A549 (cell line): ENCODE measurements at places on chromosomes 6 and 20. TPM values are rescaled to one million over a fixed set of nuclear protein-coding genes. Genes with fewer than 3 reads are reported as not detected.

- DNase-seq: no peak
Measured at GRCh38 chr6:52566201-52566600, 10.7 kb downstream of the TRAM2 start.

- no peak for DNase-seq
Measured at GRCh38 chr20:6473197-6473596, 294.3 kb upstream of the BMP2 start.

GRCh38 chr20:1535420-1536175 lies 21.9 kb downstream of the SIRPD start:
- no peak for DNase-seq

Gene SYCP2
- 0.50 to 0.84 TPM (median 0.52 TPM) in 3 replicates for polyA plus RNA-seq

DNA sequence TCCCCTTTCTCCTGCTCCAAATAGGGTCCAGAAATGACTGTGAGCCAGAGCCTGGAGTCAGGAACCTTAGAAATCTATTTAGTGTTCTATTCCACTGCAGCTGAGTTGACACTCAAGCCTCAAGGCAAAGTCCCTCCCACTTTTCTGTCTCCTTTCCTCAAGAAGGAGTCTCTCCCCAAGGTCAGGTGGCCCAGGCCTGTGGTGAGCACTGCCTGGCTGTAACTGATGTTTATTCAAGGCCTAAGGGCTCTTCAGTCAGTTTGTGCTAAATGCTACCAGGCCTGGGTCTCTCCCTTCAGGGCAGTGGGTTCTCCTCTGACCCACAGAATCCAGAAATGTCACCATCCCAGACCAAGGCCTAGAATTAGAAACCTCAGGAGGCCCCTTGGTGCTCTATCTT lies 1042.9 kb upstream of the EPHA7 start:
- no peak for DNase-seq

- DNase-seq: no peak
Measured at GRCh38 chr6:104118274-104118673, 741.4 kb downstream of the HACE1 start.

Gene RIPOR3
- 0.05 to 0.06 TPM in 2 of 3 replicates, not detected in the other for polyA plus RNA-seq

DNA sequence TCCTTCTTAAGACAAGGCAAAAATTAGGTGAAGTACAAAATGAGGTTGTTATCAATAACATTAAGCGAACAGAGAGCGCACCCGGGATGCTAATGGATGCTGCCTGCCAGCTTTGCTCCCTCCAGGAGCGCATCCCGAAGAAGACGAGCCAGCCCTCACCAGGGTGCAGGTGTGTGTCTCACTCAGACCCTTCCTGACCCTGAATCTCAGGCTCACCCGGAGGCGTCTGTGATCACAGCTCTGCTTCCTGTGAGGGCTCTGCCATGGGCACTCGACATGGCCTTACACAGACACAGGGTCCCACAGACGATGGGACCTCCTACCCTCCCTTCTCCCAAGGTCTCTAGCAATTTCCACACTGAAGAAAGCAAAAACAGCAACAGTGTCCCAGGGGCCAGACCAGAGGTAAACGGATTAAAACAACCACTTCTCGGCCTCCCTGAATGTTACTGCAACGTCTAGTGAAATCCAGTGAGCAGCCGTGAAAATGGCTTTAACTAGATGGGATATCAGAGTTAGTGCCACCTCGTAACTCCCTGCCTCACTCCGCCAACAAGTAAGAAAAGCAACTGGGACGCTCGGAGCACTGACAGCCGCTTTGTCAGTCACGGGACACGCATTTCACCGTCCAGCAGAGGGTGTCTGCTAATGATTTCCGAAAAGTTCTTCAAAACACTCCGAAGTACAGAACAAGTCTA lies 11.7 kb downstream of the ZBTB46 start:
- DNase-seq: peak; percentile 40

Gene HFE
- polyA plus RNA-seq: 15.5 to 19.9 TPM (median 18.1 TPM) in 3 replicates

GRCh38 chr6:98498866-98499265 lies 335.5 kb upstream of the POU3F2 start:
- no peak for DNase-seq

- DNase-seq: no peak
Measured at GRCh38 chr6:20876561-20876960, 342.3 kb downstream of the CDKAL1 start.

- DNase-seq: no peak
Measured at GRCh38 chr6:159002432-159003155, 2.6 kb upstream of the RSPH3 start.

- DNase-seq: no peak
Measured at GRCh38 chr6:14543971-14544585, 426.5 kb downstream of the CD83 start.

Gene WFDC12
- not detected in 3 replicates for polyA plus RNA-seq

DNA sequence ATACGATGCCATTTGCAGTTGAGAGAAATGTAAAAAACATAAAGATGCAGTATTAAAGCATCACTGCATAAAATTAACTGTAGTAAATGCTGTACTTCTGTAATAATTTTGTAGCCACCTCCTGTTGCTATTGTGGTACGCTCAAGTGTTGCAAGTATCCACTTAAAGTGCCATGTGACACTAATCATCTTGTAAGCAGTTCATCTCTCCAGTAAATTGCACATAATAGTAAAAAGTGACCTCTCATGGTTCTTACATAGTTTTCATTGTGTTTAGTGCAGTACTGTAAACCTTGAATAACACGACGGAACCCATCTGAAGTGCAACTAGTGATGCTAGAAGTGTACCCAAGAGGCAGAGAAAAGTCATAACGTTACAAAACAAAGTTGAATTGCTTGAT lies 190.1 kb upstream of the VGLL2 start:
- DNase-seq: no peak

GRCh38 chr6:50939931-50940330 lies 121.3 kb downstream of the TFAP2B start:
- no peak for DNase-seq

Gene JAG1
- polyA plus RNA-seq: 75.7 to 80.9 TPM (median 80.8 TPM) in 3 replicates

DNA sequence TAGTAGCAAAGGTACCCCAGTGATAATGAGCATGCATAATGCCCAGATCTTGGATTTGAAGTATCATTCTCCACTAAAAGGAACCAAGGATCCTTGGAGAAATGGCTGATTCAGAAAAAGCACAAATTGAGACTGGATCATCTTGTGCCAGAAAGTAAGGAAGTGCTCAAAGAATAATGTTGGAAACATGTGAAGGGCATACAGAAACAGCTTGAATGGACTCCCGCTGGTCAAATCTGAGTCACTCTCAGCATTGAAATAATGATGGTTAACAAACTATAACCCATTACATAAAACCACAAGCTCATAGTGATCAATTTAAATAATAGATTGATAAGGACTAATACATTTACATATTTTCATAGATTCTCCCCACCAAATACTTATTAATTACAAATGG lies 3.6 kb upstream of the OSTM1 start:
- DNase-seq: no peak

DNA sequence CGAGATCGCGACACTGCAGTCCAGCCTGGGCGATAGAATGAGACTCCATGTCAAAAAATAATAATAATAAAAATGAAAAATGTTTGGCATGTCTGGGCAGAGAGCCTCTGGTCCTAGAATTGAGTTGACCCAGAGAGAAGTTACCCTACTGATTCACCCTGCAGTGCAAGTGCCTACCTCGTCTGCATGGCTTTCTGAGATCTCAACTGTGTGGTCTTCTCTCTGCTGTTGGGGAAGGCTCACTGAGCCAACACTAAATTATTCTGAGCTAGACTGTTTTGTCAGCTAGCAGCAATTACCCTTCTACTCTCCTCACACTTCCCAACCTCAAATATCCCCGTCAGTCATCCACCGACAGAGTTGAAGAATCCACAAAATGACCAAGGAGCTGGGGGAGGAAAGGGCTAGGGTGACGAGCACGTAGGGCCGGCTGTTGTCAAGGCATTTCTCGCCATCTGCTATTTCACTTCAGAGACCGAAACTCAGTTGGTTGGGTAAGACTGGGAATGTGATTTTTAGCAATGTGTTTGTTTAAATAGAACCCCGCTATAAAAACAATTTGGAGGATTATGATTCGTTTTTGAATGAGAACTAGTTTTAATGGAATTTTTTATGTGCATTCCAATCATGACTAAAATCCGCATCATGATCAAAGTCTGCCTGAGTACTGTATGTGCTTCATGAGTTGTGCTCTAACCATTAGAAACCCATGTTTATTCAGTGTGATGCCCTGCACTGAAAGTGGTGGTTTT lies 9.4 kb downstream of the MAS1 start:
- DNase-seq: peak; percentile 38

- no peak for DNase-seq
Measured at GRCh38 chr6:40722553-40723258, 135.5 kb upstream of the LRFN2 start.

GRCh38 chr6:75480425-75480824 lies 13.2 kb downstream of the FILIP1 start:
- DNase-seq: no peak

GRCh38 chr6:36501686-36502085 lies 45.6 kb downstream of the STK38 start:
- DNase-seq: no peak

- DNase-seq: no peak
Measured at GRCh38 chr6:135358985-135359384, 138.6 kb downstream of the AHI1 start.

DNA sequence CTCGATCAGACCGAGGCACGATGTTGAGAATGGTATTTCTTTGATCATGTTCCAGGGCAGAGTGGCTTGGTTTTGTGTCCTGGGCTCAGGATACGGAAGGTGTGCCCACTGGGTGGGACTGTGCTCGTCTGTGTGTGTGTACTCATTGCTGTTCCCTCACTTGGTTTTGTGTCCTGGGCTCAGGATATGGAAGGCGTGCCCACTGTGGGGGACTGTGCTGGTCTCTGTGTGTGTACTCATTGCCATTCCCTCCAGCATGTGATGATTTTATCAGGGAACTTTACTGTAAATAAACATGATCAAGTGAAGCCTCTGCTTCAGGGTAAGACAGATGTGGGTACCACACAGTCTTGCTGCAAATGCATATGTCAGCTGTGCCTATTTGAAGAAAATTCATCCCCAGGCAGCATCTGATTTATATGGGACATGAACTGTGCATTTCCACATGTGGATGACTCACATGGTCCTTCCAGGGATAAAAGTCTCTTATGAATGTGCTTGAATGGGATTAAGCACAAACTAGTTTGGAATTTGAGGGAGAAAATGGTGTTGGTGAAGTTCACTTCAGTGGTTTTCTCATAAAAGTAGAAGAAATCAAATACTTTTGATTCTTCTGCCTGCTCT lies 274.3 kb downstream of the QKI start:
- no peak for DNase-seq

Gene TP53INP2
- 3.5 to 5.2 TPM (median 4.5 TPM) in 3 replicates for polyA plus RNA-seq

- no peak for DNase-seq
Measured at GRCh38 chr6:2920671-2921112, 17.6 kb upstream of the SERPINB9 start.

Gene DYNLRB1
- polyA plus RNA-seq: 206 to 230 TPM (median 211 TPM) in 3 replicates

GRCh38 chr6:88141561-88142296 lies 24.4 kb downstream of the CNR1 start:
- DNase-seq: no peak

Gene SUMO4
- polyA plus RNA-seq: 0.09 TPM in 1 of 3 replicates, not detected in the others

Gene LY6G6C
- 0.11 to 0.21 TPM in 2 of 3 replicates, not detected in the other for polyA plus RNA-seq

DNA sequence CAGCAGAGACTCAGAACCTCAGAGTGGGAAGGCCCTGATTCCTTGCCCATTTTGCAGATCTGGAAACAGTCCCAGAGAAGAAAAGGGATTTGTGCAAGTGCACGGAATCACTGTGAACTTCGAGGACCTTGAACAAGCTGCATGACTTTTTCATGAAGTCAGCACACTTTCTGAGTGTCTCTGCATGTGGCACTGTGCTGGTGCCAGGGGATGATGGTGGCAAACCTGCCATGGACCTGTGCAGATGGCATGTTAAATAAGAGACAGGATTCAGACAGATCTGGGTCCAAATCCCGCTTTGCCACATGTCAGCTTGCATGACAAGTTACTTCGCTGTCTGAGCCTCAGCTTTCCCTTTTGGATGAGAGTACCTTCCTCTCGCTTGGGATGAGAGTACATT lies 26.8 kb downstream of the ZNF831 start:
- no peak for DNase-seq

Gene TLDC2
- polyA plus RNA-seq: 0.04 TPM in 1 of 3 replicates, not detected in the others

Gene BHLHE23
- polyA plus RNA-seq: not detected in 3 replicates

- no peak for DNase-seq
Measured at GRCh38 chr6:137867685-137868509, 838 bp downstream of the TNFAIP3 start.

Gene SFTA2
- not detected in 3 replicates for polyA plus RNA-seq

Gene PNLDC1
- 0.08 to 0.13 TPM (median 0.12 TPM) in 3 replicates for polyA plus RNA-seq

DNA sequence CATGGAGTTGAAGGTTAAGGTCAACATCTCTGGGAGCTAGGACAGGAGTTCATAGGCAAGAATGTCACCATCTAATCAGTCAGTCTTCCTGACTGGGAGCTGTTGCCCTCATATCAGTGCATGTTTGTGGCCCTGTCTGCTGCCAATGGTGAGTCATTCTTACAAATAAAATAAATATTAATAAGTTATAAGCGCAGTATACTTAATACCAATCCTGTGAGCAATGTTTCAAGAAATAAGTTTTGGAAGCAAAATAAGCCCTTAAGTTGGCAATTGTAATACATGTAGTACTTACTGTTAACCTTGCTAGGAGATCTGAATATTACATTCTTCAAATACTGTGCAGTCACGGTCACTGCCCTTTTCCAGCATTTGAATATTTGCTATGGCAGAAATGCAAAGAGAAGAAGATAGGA lies 20.2 kb upstream of the MDGA1 start:
- DNase-seq: no peak

- DNase-seq: no peak
Measured at GRCh38 chr20:36541227-36541767, at the start of gene MYL9. Gene MYL9 (plus strand): TSS chr20:36541519. CDS start chr20:36544885, 3,366 bp downstream.

DNA sequence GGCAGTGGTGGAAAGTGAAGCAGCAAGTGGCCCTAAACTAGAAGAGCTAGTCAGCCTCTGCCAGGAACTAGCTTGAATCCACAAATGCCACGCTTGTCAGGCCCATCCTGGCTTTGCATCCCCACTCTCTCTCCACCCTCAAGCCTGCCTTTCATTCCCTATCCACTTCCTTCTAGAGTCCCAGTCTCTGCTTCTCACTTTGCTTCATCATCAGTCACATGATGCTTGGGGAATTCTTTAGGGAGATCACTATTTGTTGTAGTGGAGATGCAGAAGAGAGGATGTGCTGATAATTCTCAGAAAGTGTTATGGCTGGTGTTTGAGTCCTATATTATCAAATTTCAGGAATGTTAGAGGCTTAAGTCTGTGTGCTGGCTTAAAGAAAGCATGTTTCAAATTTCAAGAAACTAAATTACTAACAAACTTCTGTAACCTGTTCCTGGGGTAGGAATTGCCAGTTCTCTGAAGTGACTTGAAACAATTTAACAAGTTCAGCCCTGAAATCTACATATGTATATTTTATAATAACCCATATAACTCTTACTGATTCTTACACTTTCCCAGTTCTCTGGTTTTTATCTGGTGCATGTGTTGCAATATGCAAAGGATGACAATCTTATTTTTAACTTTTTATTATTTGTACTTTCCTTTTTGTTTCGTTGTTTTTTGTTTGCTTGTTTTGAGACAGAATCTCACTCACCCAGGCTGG lies 7.5 kb downstream of the TRIM39 start:
- no peak for DNase-seq
